ENCODE measurements at places on chromosomes 1 and 21.

DNA sequence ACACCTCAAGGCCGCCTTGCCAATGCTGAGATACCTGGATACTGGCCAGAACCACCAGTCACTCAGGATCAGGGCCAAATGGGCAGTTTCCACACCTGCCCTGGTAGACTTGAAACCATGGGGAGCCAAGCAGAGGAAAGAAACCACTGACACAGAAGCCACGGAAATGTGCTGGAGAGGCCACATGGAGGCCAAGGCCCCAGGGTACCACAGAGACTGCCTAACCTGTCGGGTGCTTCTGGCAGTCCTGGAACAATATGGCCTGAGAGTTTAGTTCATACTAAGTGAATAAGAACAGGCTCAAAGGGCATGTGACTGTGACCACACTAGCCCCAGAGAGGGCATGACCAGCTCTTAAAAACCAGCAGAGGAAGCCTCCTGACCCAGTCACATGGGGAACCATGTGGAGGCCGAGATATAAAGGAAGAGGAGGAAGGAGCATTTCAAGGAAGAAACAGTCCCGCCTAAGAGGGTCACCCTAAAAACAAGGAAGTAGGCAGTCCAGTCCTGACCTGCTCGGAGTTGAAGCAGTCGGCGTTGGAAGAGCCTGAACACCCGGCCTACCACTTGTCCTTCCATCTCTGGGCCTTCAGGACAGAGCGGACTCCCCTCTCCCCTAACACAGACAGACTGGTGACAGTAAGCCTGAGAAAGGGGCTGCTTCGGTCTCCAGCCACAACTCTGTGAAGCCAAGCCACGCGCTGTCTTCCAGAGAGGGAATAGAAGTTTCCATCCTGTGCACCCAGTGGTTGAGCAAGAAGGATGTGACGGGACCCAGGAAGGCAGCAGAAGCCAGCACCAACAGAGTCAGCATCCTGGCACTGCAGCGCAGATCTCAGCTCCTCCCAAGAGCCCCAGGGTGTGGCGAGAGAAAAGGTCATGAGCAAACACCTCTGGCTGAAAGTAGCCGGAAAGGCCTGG, at the start of gene DENND2D:
Gene DENND2D (minus strand): TSS at position 766 of the 921 bp plus-strand sequence. CDS start 187 bp downstream, at position 579.
- DNase-seq, result no peak

- DNase-seq, result no peak
These were observed 13.3 kb downstream of the SMIM12 start for GRCh38 chr1:34846265-34846664.

DNA sequence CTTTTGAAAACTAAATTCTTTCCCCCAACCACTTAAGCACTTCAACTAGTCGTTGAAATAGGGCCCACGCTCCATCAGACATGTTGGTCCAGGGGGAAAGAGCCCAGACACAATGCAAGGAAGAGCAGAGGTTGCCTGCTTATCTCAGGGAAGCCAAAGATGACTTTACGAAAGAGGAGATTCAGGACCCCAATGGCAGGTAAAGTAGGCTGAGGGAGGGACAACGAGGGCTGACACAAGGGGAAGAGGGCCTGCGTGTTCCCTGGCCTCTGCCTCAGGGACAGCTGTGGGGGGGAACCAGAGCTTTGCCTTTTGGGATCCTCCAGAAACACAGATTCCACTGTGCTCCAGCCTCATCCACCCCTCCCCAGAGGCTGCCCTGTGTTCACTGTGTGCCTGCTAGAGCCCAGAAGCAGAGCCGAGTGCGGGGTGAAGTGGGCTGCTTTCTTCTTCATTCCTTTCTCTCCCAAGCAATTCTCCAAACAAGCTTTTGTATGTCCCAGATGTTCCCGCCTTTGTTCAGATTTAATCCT, 135.5 kb upstream of the GRIK3 start:
- DNase-seq, result peak; percentile 12

DNA sequence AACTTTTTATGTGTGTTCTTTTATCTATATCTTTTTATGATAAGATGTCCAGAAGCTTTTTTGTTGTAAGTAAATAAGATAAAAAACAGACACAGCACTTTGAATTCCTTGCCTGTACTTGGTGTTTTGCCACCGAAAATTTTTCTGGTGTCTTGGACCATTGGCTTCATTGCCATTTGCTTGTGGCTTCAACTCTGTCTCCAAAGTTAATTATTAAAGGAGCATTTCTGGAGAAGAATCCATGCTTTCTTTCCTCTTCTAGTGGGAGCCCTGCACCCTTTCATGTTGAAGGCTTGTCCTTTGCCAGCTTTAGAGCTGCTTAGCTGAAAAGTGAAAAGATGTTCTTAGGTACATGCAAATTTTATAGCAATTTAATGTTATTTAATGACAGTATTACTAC, 112.2 kb downstream of the DYRK1A start:
- no peak for DNase-seq

- no peak for DNase-seq
These were observed 41.6 kb downstream of the AK4 start for GRCh38 chr1:65189576-65190115.

DNA sequence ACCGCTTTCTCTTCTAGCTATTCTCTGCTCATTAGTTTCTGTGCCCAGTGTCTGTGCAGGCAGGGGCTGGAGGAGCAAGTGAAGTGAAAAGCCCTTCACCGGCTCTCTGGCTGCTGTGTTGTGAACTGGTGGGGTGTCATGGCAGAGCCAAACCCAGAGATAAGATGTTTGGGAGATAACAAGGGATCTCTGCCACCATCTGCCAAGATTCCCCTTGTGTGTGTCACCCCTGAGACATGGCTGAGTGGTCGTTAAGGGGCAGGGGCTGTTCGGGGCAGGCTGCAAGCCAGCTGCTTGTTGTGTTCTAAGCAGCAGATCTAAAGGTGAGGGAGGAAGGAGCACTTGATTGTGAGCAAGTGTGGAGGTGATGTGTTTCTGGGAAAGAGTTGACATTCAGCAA, 24.5 kb downstream of the CNIH3 start:
- peak; percentile 55 for DNase-seq

- DNase-seq, result no peak
These were observed 10.1 kb downstream of the ZC3H12A start for GRCh38 chr1:37484325-37485051.

GRCh38 chr1:174999936-175000696, at the start of gene CACYBP:
CACYBP (plus strand) TSS chr1:174999947; CDS start chr1:175000181, 234 bp downstream.
- DNase-seq, result peak; percentile 52

DNA sequence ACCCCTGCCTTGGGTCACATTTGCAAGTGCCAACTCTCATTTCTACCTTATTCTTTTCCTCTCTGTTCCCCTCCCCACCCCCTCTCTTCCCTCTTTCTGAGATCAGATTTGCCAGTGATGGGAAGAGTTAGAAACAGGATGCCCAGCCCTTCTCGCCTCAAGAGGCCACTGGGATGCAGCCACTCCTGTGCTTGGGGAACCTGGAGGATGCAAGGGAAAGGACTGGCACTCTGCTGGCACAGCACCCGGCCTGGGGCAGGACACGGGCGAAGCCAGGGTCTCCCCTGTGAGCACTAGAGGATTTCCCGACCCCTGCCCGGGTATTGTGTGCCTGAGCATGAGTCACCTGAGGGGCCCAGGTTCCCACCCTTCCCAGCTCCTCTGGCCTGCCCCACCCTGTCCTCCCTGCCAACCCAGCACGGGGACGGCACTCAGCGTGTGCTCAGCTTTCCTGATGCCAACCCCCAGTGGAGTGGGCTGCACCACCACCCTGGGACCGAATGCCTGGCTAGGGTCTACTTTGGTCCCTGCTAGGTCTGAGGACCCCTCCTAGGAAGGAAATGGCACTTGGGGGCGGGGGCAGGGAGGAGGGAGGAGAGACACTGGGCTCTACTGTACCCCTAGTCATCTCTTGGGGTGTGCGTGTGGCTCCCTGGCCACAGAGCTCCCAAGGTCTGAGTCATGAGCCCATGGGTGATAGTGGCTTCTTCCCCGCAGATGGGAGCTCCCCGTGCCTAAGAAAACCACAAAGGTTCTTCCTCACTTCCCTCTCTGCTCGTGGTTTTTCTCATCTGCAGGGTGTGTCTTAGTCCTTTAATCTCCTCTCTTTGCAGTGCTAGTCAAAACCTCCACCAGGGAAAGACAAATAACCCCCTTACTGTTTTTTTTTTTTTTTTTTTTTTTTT, 12.4 kb downstream of the LMNA start:
- DNase-seq, result no peak

- peak; percentile 74 for DNase-seq
These were observed 545.8 kb downstream of the AMY1C start for GRCh38 chr1:104295511-104295910.

DNA sequence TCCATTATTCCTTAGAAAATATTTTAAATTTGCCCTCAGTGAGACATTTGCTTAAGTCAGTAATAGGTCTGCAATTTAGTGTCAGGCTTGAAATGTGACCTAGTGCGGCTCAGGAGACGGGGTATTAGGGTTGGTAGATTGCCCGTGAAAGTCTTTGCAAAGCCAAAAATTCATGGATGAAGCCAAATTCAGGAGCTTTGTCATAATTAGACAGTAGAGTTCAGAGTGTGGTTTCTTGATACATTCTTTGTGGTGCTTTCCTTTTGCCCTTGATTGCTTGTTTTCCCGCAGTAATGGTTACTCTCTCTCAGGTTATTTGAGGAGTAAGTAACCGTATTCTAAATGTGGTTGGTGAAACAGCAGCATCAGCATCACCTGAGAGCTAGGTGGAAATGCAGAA, 120.7 kb downstream of the RPS6KC1 start:
- no peak for DNase-seq

GRCh38 chr1:182910143-182910542, 42.8 kb downstream of the SHCBP1L start:
- no peak for DNase-seq

- no peak for DNase-seq
These were observed 16.2 kb downstream of the KCTD3 start for GRCh38 chr1:215583185-215583749.

GRCh38 chr1:202165942-202166843, 5.8 kb upstream of the PTPN7 start:
- DNase-seq, result no peak

- no peak for DNase-seq
These were observed 357.8 kb upstream of the PRMT6 start for GRCh38 chr1:106698660-106699059.

GRCh38 chr1:219906924-219907771, 21.2 kb downstream of the SLC30A10 start:
- DNase-seq, result no peak

DNA sequence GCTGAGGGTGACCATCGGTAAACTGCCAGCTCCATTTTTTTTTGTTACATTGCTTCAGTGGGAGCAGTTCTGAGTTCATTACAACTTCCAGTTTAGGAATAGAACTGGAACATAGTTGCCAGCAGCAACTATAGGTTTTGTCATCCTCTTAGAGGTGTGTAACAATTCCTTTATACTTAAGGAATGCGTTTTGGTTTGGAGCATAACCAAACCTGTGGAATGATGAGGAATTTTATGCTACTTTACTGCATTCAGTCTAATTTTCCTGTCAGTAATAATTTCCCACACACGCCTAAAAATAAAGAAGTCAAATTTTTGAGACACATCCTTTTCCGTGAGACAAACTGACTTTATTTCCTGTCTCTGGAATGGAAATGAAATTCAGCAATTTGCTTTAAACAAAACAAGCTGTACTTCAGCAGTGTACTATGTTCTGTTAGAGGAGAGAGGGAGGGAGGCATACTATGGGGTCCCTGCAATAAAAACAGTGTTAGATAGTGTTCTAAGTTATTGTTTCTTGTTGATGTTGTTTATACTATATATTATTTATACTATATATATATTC, 4.8 kb upstream of the AMPD1 start:
- DNase-seq, result no peak

GRCh38 chr1:115301438-115302020, 36.5 kb downstream of the NGF start:
- no peak for DNase-seq

DNA sequence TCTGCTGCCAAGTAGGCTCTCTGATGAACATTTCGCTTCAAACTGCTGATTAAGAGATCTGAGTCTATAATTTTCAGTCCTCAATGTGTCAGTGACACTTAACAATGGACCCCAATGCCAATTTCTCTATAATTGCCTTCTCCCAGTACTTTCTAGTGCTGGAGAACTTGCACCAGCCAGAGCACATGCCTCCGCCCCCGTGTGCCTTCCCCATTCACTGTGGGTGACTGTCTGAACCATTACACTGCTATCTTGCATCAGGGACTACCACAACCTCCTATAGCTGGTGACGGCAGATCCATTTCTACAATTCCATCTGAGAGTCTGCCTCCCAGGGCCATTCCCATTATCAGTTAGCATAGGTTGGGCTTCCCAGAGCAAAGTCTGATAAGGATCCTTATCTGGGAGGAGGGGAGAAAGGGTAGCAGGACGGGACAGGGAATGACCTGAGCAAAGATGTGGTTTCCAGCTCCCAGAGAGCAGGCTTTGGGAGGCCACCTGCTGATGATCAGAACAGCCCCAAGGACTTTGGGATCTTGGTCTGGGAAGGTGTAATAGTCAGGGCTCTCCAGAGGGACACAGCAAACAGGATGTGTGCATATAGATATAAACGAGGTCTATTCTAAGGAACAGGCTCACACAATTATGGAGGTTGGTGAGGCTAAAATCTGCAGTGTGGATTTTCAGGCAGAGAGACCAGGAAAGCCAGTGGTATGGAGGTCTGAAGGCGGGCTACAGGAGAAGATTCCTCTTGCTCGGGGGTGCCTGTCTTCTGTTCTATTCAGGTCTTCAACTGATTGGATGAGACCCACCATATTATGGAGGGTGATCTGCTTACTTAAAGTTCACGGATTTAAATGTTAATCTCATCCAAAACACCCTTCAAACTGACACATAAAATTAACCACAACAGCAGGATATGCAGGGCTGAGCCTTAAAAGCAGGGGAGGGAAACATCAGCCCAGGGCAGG, 238.2 kb downstream of the PTPRU start:
- DNase-seq, result no peak

DNA sequence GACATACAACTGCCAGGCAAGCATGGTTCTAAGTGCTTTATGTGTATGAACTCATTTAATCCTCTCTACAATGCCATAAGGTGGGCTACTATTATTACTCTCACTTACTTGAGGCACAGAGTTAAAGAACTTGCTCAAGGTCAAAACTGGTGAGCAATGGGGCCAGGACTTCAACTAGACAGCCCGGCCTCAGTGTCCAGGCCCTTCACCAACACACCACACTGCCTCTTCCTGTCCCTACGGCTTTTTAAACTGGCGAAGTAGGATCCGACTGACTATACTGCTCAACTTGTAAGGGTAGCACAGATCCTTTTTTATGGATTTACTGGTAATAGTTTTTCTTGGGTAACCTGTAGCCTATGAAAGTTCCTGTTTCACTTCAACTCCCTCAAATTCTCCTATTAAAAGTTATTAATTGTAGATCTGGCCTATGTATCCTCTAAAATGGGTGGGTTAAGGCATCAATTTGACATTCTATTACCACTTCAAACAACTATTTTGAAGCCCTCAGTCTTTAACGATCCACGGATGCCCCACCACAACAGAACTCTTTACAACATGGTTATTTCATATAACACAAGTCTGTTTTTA, 4.3 kb downstream of the ERRFI1 start:
- no peak for DNase-seq

- peak; percentile 49 for DNase-seq
These were observed 128.0 kb downstream of the SETD4 start for GRCh38 chr21:35932232-35932911.

All from NCI-H524 (cell line).